ENCODE measurements at places on chromosomes 1 and 21.

DNA sequence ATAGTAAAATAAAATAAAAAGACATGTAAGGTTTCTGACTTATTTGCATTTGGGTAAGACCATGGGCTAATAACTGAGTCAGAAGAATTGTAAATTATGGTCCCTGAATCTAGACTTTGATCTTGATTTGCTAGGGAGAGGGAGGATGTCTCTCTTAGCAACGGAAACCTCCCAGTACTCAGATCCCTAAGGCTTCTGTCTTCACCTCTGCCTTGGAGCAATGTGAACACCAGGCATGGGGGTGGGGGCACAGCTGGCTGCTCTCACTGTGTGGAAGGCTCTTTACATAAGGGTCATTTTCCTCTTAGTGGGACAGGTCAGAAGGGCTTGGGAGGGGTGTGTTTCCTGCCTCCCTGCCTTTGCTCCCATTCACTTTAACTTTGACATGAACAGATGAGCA is 17.0 kb upstream of the TMEM54 start:
- no peak for DNase-seq

- DNase-seq, result peak; percentile 42
Observed at GRCh38 chr1:201597551-201598230, 58.8 kb downstream of the NAV1 start.

DNA sequence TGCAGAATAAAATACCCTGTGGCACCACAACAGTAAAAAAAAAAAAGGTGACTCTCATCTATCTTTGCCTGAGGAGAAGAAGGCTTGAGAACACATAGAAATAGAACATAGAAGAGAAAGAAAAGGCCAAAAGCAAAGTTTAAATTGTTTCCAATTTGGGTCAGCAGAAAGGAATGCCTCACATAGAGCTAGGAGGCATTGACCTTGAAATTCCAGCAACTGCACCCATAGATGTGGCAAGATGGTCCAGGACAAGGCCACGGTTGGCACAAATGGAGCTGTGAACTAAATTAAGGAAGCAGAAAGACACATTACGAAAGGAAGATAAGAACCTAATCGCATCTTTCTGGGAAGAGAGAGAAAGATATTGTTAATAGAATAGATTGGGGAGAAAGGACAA is 588.3 kb downstream of the LMO4 start:
- no peak for DNase-seq

DNA sequence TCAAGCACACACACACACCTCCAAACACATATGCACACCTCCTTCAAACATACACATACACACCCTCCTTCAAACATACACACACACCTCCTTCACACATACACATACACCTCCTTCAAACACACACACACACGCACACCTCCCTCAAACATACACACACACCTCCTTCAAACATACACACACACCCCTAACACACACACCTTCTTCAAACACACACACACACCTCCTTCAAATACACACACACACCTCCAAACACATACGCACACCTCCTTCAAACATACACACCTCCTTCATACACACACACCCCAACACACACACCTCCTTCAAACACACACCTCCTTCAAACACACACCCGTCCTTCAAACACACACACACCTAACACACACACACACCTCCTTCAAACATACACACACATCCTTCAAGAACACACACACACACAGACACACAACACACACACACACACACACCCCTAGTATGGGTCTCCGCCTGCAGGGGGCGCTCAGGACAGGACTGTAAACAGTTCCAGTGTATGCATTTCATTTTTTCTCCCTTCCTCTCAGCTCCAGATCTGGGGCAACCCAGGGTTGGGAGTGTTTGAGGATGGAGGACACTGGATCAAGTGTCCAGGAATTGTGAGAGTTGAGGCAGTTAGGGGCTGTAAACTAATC is 12.1 kb downstream of the LGR6 start:
- no peak for DNase-seq

DNA sequence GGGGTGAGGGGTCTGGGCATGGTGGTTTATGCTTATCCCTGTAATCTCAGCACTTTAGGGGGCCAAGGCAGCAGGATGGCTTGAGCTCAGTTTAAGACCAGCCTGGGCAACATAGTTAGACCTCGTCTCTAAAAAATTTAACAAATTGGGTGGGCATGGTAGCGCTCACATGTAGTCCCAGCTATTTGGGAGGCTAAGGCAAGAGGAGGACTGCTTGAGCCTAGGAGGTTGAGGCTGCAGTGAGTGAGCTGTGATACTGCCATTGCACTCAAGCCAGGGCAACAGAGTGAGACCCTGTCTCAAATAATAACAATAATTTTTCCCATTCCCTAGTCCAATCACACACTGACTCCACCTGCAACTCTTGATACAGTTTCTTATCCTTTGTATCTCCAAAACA is 6.3 kb downstream of the WASF2 start:
- DNase-seq, result no peak

DNA sequence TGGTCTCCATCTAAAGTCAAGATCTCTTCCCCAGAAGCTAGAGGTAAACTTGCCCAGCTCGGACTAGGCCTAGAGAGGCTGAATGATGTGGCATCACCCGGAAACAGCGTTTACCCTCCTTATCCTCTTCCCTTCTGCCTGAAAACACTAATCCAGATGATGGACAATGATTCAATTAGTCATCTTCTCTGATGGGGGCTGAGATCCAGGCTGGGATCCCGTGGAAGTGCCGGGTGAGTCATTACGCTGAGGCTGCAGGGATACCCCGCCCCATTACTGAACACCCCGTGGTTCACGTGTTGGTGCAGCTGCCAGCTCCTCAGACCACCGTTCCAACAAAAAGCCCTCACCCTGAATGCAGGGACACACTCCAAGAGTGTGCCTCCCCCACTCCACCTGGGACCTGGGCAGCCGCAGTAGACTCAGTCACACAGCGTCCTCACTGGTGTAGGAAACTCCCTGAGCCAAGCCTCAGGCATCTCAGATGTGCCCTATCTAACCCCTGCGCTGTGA is 2.0 kb downstream of the S100A6 start:
- no peak for DNase-seq
